ENCODE measurements at places on chromosomes 12 and 14. TPM values are rescaled to one million over a fixed set of nuclear protein-coding genes. Genes with fewer than 3 reads are reported as not detected.

The GPX2 gene
- 336 TPM for polyA plus RNA-seq

The SPATA7 gene
- polyA plus RNA-seq: 4.2 TPM

DNA sequence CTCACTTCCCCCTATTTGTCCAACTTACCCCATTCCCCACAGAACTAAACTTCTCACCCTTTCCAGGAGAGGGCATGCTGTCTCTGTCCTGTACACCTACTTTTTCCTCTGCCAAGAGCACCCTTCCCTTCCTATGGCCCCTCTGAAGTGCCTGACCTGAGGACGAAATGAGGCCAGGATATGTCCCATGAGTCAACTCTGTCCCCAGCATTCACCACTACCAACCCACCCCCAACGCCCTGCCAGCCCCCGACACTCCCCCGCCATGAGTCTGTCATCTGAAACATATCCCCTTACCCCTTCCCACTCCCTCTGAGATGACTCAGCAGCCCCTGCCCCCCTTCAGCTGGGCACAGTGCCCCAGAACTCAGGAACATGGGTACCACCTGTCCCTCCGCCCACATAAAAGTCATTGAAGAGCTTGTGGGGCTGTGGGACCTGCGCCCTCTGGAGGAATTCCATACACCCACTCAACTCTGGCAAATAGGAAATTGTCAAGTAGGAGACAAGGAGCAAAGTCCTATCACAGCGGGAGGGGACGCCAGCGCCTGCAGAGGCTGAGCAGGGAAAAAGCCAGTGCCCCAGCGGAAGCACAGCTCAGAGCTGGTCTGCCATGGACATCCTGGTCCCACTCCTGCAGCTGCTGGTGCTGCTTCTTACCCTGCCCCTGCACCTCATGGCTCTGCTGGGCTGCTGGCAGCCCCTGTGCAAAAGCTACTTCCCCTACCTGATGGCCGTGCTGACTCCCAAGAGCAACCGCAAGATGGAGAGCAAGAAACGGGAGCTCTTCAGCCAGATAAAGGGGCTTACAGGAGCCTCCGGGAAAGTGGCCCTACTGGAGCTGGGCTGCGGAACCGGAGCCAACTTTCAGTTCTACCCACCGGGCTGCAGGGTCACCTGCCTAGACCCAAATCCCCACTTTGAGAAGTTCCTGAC lies 26.3 kb downstream of the ITGA7 start:
- peak; percentile 81 for DNase-seq

GRCh38 chr14:80607430-80608190 lies 333.9 kb downstream of the CEP128 start:
- DNase-seq: no peak
